ENCODE measurements at places on chromosomes 12 and 14. TPM values are rescaled to one million over a fixed set of nuclear protein-coding genes. Genes with fewer than 3 reads are reported as not detected.

- DNase-seq, result no peak
Measured at GRCh38 chr14:71527838-71528237, 404.4 kb upstream of the RGS6 start.

GRCh38 chr12:42698213-42698612 is 108.7 kb upstream of the PRICKLE1 start:
- DNase-seq, result no peak

The SYNDIG1L gene
- total RNA-seq, result not detected

The TNS2 gene
- total RNA-seq, result 1.3 TPM

The SLC2A3 gene
- total RNA-seq, result 16.3 TPM

DNA sequence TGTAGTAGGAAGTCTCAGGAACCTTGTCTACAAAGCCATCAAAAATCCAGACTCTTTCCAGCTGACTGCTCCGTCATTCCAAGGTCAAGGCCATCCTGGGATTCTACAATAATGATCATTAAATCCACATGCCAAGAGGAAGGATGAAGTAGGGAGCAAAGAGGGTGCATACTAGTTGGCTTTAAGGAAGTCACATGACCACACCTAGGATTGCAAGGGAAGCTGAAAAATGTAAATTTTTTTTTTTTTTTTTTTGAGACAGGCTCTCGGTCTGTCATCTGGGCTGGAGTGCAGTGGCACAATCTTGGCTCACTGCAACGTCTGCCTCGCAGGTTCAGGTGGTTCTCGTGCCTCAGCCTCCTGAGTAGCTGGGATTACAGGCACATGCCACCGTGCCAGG is 7.3 kb upstream of the MRPL42 start:
- no peak for DNase-seq

DNA sequence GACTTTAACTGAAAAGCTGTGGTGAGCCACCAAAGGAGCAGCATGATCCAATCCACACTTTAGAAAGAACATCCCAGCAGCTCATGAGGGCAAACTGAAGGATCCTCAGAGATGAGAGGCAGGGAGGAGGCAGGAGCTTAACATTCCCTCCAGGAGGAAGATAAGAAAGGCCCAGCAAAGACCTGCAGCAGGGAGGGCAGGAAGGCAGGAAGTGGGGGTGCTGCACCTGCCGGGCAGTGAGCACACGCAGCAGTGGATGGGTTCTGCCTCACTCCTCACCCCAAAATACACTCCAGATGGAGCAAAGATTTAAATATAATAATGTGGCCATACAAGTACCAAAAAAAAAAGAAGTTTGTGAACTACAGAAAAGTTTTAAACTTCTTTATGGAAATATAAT is 48.4 kb downstream of the GCH1 start:
- DNase-seq, result peak; percentile 14

DNA sequence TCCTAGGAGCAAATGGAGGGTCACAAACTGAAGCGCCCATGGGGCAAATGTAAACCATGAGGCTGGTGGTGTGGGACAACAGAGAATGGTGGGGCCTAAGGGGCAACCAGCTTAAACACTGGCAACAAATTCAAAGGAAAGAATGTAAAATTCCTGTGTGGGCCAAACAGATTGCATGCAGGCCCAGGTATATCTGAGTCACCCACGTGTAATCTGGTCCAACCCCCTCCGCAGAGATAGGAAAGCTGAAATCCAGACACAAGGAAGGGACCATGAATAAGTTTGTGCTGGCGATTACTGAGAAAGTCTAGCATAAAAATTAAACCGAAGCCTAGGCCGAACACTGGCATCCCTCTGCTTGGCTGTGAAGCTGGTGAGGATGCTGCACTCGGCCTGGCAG is 71.6 kb downstream of the ITPK1 start:
- no peak for DNase-seq

DNA sequence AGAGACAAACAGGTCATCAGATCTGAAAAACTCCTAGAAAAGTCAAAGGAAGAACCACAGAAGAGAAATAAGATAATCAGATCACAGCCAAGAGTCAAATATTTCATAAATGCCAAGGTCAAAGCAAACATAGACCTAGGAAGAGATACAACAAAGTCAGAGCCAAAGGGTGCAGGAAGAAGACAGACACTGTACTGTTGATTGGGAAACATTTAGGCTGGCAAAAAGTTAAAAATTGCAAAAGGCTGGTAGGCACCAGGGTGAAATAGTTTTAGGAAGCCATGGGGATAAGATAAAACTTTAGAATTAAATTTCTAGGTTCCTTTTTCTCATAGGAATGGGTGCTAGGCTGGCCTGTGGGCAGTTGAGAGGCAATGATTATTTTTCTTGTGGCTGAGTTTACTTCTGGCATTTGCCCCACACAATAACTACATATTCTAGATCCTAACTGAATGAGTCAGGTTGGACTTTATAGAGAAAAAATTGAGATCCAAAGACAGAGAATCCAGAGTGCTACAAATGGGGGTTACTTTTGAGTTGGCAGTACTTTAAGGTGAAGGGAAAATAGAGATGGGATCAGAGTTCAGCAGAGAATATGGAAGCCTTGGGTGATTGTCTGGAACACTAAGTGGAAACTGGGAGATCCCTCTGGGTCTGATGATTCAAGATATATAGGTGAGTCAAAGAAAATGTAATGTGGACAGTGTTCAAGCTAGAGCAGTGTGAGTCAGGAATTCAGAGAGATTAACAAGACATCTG is 215.5 kb downstream of the C12orf50 start:
- DNase-seq, result no peak

The EIF2S3B gene
- 0.95 TPM for total RNA-seq

- DNase-seq, result peak; percentile 33
Measured at GRCh38 chr14:35287431-35288013, 4.7 kb upstream of the PSMA6 start.

The CLEC14A gene
- not detected for total RNA-seq

DNA sequence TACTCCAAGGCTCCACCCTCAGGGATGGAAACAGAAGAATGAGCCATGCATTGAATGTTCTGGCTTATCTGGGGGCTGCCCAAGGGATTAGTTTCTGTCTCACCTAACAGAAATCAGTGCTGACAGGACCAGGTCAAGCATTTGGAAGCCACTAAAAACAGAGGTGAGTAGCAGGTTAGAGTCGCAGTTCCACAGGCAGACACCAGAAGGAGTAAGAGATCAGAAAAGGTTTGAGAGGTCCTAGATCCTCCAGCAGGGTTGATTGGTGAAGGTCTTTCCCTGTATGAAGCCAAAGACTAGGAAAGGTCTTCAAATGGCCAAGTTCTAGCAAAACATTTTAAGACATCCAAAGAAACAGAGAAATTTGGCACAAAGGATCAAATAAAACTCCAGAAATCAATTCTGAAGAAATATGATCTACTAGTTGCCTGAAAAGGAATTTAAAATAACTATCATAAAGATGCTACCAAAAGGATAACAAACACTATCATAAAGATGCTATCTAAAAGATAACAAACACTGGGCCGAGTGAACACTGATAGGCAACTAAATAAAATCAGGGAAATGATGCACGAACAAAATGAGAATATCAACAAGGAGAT is 19.5 kb upstream of the TTC9 start:
- DNase-seq, result peak; percentile 74

The FAM186B gene
- 2.8 TPM for total RNA-seq
